A549 treated with RU486 at 1 μM for 4 hours (cell line): ENCODE measurements at places on chromosomes 2 and 18. TPM values are rescaled to one million over a fixed set of nuclear protein-coding genes. Genes with fewer than 3 reads are reported as not detected.

Gene SLC25A12
- total RNA-seq, result 13.3 to 14.3 TPM (median 13.9 TPM) in 5 replicates

Gene EIPR1
- total RNA-seq, result 40.3 to 43.2 TPM (median 42.0 TPM) in 5 replicates

Gene ZAP70
- total RNA-seq, result not detected in 5 replicates

Gene POTEC
- not detected in 5 replicates for total RNA-seq

Gene PTRHD1
- 43.9 to 79.0 TPM (median 54.0 TPM) in 5 replicates for total RNA-seq
